Activated CD4-positive, alpha-beta memory T cell treated with anti-CD3 and anti-CD28 coated beads for 36 hours (primary cell): ENCODE measurements at places on chromosomes 13 and 19.

GRCh38 chr13:79282976-79283375 lies 123.1 kb downstream of the RBM26 start:
- H3K27me3 ChIP-seq = peaks cover 4% of the 10 kb centered on the region
- no peaks in the 10 kb centered on the region for H3K4me1 ChIP-seq
- no peak overlapping the region for H3K27ac ChIP-seq
- no peak for DNase-seq
- no peak overlapping the region for H3K4me3 ChIP-seq
- no peaks in the 10 kb centered on the region for H3K36me3 ChIP-seq

DNA sequence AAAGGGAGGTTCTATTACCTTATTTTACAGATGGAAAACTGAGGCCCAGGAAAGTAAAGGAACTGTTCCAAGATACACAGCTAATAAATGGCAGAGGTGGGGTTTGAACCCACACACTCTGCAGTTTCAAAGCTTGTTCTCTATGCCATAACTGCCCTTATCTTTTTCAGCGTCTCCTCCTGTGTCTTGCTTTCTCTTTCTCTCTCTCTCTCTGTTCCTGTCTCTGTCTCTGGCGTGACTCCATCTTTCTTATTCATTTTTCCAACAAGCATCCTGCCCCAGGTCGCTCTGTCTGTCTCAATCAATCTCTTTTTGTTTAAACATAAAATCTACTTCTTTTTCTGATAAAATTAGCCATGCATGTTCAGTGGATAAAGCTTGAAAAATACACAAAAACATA lies 3.2 kb upstream of the IFNL4 start:
- no peaks in the 10 kb centered on the region for H3K36me3 ChIP-seq
- H3K4me1 ChIP-seq = peaks cover 2% of the 10 kb centered on the region
- DNase-seq = no peak

DNA sequence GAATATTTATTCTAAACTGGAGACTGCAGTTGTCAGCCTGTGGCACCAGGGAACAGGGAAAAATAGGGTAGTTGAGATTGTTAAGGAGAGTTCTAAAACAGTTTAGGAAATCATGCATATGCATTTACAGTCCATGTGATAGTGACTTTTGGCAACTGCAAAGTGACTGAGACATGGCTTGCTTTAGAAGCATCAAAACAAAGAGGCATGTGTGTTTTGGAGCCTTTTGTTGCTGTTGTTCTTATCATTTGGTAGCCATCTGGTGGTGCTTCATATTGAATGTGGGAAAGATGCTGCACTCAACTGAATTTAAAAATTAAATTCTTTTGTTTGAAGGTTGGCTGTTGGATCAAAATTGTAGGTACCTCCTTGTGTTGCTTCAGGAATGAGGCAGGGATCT lies 10.2 kb upstream of the EBPL start:
- H3K4me1 ChIP-seq = peaks cover 2% of the 10 kb centered on the region
- DNase-seq = no peak
- H3K36me3 ChIP-seq = peaks cover 16% of the 10 kb centered on the region
- H3K27ac ChIP-seq = no peak overlapping the region
- H3K4me3 ChIP-seq = no peak overlapping the region
- H3K27me3 ChIP-seq = no peaks in the 10 kb centered on the region

GRCh38 chr19:29329460-29330134 lies 116.6 kb upstream of the UQCRFS1 start:
- H3K27me3 ChIP-seq = peaks cover 6% of the 10 kb centered on the region
- DNase-seq = peak; percentile 11
- no peak overlapping the region for H3K4me3 ChIP-seq
- H3K4me1 ChIP-seq = peaks cover 2% of the 10 kb centered on the region
- H3K36me3 ChIP-seq = no peaks in the 10 kb centered on the region

DNA sequence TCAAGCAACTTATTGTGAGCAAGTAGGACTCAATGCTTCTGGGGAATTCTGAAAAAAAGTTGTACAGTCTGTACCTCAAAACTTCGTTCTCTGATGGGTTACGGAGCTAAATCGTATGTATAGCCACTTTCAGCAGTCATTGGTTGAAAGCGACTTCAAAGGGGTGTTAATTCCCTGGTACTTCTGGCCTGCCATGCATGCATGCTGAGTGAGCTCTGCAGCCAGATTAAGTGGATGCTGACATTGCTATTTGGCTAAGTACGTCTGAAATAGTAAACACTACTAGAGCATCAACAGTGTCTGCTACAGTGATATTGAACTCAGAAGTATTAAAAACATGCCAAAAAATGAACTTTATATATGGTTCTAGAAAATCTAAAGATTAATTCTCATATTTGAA lies 1183.1 kb upstream of the PCDH20 start:
- no peak overlapping the region for H3K4me3 ChIP-seq
- no peaks in the 10 kb centered on the region for H3K36me3 ChIP-seq
- H3K27me3 ChIP-seq = no peaks in the 10 kb centered on the region
- no peaks in the 10 kb centered on the region for H3K4me1 ChIP-seq
- no peak for DNase-seq

- H3K4me1 ChIP-seq = peaks cover 8% of the 10 kb centered on the region
- H3K36me3 ChIP-seq = no peaks in the 10 kb centered on the region
- H3K27me3 ChIP-seq = peaks cover 4% of the 10 kb centered on the region
- H3K27ac ChIP-seq = no peak overlapping the region
- no peak for DNase-seq
Measured at GRCh38 chr13:43123856-43124255, 100.5 kb downstream of the DNAJC15 start.

DNA sequence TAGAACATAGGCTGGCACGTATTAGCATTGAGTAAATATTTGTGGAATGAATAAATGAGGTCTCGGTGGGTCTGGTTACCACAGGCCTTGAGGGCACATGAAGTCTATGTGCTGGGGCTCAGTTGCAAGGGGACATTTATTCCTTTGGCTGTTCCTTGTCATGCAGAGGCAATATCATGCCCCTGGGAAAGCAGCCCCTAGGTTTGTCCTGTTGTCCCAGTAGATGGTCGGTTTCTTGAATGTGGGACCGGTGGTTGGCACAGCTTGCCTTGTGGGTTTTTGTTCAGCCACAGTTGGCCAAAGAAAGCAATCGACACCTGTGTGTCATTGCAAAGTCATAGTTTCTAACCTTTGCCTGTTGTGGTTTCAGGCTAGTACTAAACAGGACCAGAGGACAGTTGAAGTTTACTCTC lies 24.7 kb upstream of the GPR183 start:
- H3K36me3 ChIP-seq = peaks cover 38% of the 10 kb centered on the region
- H3K27ac ChIP-seq = peak overlapping the region; percentile 2
- peak; percentile 50 for DNase-seq

DNA sequence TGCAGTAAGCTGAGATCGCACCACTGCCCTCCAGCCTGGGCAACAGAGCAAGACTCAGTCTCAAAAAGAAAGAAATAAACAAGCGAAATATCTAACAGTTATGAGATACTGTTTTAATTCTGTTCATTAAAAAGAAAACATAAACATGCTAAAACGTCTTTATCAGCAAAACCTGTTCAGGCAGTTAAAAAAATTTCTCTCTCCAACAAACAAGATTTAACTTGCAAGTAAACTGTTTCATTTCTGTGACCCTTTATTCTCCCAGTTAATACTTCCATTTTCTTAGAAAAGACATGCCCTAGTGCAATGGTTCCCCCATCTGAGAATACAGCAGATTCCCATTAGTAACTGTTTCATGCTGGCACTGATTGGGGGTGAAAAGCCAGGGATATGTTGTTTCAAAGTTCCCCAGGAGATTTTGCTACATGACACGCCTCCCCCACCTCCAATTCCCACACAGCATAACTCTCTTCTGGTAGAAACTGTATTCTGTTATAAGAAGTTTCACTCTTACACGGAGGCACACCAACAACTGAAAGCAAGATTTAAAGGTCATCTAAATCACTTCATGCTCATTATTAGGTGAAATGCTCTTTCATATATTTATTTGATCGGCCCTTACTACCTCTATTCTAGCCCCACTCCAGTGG lies 24.4 kb downstream of the ELF1 start:
- H3K27me3 ChIP-seq = no peaks in the 10 kb centered on the region
- peaks cover 8% of the 10 kb centered on the region for H3K36me3 ChIP-seq
- H3K4me1 ChIP-seq = peaks cover 76% of the 10 kb centered on the region
- DNase-seq = peak; percentile 38

DNA sequence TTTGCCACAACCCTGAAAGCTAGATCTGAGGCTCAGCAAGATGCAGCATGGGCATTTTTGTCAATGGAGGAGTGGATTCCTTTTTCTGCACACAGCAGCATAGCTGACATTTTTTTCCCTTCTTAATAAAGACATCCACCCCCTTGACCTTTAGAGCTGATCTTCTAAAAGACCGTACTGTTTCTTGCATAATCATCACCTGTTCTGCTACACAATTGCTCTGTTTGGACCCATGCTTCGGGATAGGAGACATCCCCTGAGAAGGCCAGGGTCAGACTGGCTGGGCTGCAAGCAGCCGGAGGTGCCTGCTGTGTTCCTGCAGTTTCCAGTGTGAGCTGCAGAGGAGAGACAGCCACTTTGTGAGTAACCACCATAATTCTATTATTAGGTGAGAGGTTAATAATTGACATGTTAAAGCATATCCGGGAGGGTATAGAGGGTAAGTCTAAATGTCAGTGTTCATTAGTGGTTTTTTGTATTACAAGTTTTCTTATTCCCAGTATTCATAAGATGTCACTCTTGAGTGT lies 108.5 kb upstream of the C1QTNF9B start:
- H3K27ac ChIP-seq = no peak overlapping the region
- no peak overlapping the region for H3K4me3 ChIP-seq
- H3K4me1 ChIP-seq = no peaks in the 10 kb centered on the region
- no peaks in the 10 kb centered on the region for H3K27me3 ChIP-seq

GRCh38 chr13:42543215-42543797 lies 30.6 kb upstream of the TNFSF11 start:
- H3K27ac ChIP-seq = no peak overlapping the region
- peaks cover 21% of the 10 kb centered on the region for H3K4me1 ChIP-seq
- H3K27me3 ChIP-seq = no peaks in the 10 kb centered on the region
- no peaks in the 10 kb centered on the region for H3K36me3 ChIP-seq
- no peak for DNase-seq

- no peaks in the 10 kb centered on the region for H3K27me3 ChIP-seq
- no peak overlapping the region for H3K4me3 ChIP-seq
- no peaks in the 10 kb centered on the region for H3K36me3 ChIP-seq
- DNase-seq = no peak
- no peaks in the 10 kb centered on the region for H3K4me1 ChIP-seq
Measured at GRCh38 chr13:82356667-82357410, 1525.4 kb downstream of the SLITRK1 start.
